Mesothelial cell of epicardium (in vitro differentiated cells): ENCODE measurements at places on chromosomes 16 and 17. TPM values are rescaled to one million over a fixed set of nuclear protein-coding genes. Genes with fewer than 3 reads are reported as not detected.

DNA sequence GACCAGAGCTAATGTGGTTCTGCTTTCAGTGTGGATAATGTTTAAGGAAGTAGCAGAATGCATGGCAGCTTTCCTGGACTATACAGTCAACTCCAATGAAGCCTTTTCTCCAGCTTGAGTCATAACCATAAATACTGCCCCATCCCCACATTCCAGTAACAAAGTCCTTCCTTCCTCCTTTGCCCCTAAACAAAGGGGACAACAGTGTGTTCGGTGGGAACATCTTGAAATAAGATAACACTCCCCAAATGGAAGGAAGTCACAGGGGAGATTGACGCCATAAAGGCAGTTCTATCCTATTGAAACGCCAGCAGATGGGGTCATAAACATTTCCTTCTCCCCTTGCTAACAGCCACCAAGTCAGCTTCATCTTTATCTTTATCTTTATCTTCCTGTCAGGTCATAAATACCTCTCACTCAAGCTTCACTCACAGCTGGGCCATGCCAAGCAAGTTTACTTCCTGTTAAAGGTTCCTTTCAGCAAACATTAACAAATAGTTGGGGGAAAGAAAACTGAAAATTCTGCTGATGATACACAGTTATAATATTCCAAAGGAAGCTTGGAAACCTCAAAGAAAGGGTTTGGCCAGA, 136.7 kb downstream of the SNX11 start:
- no peak for DNase-seq

GRCh38 chr17:82440469-82440981, 10.0 kb downstream of the CYBC1 start:
- DNase-seq, result no peak

DNA sequence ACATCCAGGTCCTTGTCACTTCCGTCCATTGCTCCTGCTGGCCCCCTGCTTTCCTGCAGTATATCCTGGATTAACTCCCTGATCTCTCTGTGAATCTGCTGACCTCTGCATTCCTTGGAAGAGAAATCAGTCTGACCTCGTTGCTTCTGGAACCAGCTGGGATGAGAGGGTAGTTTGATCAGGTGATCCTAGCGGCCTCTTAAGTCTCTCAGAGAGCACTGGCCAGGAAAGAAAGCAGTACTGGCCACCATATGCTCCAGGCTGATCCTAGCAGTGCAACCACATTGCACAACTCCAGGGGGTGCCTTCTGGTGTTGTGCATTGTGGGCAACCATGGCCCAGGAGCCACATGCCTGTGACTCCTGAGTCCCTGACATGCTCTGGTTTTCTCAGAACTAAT, 79.2 kb downstream of the ARHGAP23 start:
- DNase-seq, result no peak

Gene CCL7
- total RNA-seq, result not detected in 3 replicates

Gene NAA38
- total RNA-seq, result 63.9 to 67.2 TPM (median 66.4 TPM) in 3 replicates

DNA sequence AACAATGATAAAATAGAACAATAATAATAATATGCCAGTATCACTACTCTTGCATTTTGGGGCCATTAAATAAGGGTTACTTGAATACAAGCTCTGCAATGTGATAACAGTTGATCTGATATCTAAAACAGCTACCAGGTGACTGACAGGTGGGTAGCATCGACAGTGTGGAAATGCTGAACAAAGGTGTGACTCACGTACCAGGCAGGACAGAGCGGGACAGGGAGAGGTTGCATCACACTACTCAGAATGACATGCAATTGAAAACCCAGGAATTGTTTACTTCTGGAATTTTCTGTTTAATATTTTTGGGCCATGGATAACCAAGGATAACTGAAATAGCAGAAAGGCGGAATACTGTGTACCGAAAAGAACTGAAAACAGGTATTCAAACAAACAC, 15.8 kb upstream of the ZNF19 start:
- DNase-seq, result no peak

- no peak for DNase-seq
Observed at GRCh38 chr16:8492690-8493089, 97.6 kb downstream of the TMEM114 start.

- DNase-seq, result no peak
Observed at GRCh38 chr17:7391307-7391706, 3.0 kb downstream of the PLSCR3 start.
